ENCODE measurements at places on chromosomes 7 and 10. TPM values are rescaled to one million over a fixed set of nuclear protein-coding genes. Genes with fewer than 3 reads are reported as not detected.

LIPK gene
- total RNA-seq: not detected

DNA sequence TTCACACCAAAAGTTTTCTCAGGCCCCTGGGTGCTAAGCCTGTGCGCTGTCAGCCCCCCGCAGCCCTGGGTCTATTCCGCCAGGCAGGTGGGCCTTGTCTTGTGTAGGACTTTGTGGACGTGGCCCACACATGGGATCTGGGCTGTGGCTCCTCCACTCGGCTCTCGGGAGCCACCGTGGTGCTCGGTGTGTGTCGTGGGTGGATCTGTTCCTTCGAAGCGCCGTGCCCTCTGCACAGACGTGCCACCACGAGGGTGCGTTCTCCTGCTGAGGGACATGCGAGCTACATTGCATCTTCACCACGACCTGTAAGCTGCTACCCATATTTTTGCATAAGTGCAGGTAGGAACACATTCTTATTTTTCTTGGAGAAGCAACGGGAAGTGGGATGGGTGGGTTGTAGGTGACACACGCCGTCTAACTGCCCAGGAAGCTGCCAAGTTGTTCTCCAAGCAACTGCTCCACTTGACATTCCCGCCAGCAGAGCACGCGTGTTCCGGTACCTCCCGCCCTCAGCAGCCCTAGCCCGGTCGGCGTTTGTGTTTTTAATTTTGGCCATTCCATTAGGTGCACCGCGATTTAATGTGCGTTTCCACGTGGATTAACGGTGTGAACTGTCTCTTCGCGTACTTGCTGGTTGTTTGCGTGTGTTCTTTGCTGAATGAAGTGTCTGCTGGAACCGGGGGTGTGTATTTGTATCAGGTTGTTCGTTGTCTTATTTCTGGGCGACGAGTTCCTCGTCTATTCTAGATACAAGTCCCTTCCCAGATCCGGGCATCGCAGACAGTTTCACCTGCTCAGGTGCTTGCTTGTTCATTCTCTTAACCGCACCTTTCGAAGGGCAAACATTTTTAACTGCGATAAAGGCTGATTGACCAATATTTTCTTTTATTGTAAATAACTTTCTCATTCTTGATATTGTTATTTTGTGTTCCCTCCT, 47.4 kb upstream of the CFAP46 start:
- no peaks in the 10 kb centered on the region for H3K36me3 ChIP-seq
- H3K27ac ChIP-seq: no peak overlapping the region
- no peaks in the 10 kb centered on the region for H3K27me3 ChIP-seq
- no peaks in the 10 kb centered on the region for H3K4me1 ChIP-seq
- DNase-seq: no peak

GRCh38 chr7:78684201-78684600, 769.3 kb downstream of the MAGI2 start:
- no peaks in the 10 kb centered on the region for H3K4me1 ChIP-seq
- no peaks in the 10 kb centered on the region for H3K27me3 ChIP-seq
- H3K36me3 ChIP-seq: no peaks in the 10 kb centered on the region
- H3K27ac ChIP-seq: no peak overlapping the region

MYL10 gene
- total RNA-seq: not detected

OR2A42 gene
- 0.39 TPM for total RNA-seq

Data from right atrium auricular region (tissue), 2 donors.